ENCODE measurements at places on chromosomes 11 and 22. TPM values are rescaled to one million over a fixed set of nuclear protein-coding genes. Genes with fewer than 3 reads are reported as not detected.

DNA sequence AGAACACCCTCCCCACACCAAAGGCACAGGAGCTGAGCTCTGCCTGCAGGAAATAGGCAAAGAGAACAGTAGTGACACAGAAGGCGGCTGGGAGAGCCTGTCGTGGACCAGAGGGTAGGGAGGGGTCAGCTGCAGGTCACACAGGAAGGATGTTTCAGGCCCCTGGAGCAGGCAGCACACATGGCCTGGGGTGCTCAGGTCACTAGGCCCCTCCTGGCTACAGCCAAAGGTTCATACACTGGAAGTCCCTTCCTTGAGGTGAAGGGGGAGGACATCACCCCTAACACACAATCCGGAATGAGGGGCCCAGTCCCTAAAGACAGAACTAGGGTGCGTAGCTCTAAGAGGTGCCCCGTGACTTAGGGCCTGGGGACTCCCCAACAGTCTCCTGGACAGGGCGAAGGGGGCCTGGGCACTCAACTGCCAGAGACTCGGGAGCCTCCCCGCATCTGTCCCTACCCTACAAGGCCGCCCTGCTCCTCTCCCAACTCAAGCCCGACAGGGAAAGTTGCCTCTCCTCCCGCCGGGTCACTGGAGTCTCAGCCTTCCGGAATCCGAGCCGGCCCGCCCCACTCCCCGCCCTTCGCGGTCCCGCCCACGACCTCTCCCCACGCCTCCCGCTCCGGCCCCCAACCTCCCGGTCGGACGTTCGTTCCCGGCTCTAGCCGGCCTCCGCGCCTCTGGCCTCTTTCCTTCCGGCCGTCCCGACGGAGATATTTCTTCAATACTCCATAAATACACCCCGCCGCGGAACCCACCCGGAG is at the start of gene CYB5R2:
TSS of gene CYB5R2 (minus strand) at position 541 of the 764 bp plus-strand sequence. CDS start 675 bp downstream, outside the sequence.
- DNase-seq: peak; percentile 82

SESN3 gene
- 73.3 TPM for total RNA-seq

- DNase-seq: no peak
These were observed 104.3 kb downstream of the GAB2 start for GRCh38 chr11:78313181-78313795.

DNA sequence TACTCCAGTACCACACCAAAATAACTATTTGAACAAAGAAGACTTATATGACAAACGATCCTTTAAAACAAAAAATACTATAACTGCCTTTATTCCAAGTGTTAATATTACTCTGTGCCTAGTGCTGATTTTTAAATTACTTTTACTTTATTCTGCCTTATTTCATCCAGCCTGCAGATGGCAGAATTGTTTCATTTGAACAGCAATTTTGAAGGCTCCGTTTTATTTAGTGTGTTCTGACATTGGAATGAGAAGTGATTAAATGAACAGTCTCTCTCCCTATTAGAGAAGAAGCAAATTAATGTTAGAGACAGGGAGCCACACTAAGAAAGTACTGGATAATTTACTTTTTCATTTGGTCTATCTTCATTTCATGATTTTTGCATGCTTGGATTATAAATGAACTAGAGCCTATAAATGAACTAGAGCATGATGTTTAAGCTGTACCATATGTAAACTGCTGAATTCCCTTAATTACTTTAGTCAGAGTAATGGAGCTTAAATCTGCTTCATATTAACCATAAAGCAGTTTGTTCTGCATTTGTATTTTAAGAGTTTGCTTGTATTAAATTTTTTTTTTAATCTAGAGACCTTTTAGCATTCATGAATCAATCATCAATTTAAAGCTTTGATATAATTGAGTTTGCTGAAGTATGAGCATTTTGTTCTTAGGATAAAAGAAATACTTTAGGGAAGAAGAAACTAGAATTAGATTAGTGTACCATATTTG is 9.8 kb downstream of the PDHX start:
- DNase-seq: no peak

Measured in lung (tissue), 17 donors.